ENCODE measurements at places on chromosomes 16 and 17.
A peak's percentile ranks its signal among the peaks of the same experiment; 100 is the strongest.

GRCh38 chr16:29804455-29805231 lies 1.7 kb upstream of the MAZ start:
- DNase-seq: no peak

DNA sequence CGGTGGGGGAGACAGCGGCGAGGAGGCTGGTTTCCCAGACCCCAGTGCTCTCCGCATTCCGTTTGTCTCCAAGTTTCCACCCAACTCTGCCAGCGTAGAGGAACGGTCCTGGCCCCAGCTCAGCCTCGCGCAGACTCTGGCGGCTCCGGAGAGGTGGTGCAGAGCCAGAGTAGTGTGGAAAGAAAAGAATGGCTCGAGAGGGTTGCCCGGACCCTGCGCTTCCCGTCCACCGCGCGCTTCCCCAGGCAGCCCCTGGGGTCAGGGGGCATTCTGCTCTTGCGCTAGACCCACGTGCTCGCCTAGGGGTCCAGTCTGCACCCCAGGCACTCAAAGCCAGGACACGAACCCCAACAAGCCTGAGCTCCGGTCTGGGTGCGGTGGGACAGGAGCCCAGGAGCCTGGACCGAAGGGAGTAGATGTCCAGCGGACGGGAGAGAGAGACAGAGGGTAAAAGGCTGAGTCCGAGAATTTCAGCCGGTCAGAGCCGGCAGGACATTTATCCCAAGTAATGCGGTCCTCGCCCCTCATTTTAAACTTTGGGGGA lies 3.8 kb downstream of the PMP22 start:
- peak; percentile 85 for DNase-seq

- no peak for DNase-seq
Measured at GRCh38 chr16:77739559-77739892, 17.2 kb downstream of the NUDT7 start.

DNA sequence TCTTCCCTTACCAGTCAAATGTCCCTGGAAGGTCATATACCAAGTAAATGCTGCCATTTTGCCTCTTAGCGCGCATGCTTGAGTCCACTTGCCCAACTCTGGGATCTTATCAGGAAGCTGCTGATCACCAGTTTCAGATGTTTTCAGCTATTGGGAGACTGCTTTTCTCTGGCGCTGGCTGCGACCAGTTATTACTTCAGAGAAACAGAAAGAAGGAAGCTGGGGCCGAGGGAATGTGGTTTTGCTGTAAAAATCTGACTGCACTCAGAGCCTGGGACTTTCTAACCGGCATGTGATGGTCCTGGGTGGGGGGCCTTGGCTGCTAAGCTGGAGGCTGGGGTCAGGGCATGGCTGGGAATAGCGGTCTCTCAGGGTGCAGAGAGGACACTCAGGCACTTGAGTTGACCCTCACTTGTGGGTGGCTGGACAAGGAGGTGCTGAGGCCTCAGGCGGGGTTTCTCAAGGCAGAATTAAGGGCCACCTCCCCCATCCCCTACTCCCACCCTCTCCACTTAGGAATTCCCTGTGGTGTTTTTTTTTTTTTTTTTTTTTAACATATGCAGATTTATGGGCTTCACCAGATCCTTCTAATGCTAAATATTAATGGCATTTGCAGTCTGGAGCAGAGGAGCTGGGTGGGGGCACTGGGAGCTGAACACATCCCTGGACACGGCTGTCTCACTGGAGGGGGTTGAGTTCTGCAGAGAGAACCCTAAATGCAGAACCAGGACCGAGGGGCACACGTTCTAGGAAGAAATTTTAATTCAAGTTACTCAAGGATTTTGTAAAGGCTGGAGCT lies 145.8 kb downstream of the CYLD start:
- DNase-seq: no peak

DNA sequence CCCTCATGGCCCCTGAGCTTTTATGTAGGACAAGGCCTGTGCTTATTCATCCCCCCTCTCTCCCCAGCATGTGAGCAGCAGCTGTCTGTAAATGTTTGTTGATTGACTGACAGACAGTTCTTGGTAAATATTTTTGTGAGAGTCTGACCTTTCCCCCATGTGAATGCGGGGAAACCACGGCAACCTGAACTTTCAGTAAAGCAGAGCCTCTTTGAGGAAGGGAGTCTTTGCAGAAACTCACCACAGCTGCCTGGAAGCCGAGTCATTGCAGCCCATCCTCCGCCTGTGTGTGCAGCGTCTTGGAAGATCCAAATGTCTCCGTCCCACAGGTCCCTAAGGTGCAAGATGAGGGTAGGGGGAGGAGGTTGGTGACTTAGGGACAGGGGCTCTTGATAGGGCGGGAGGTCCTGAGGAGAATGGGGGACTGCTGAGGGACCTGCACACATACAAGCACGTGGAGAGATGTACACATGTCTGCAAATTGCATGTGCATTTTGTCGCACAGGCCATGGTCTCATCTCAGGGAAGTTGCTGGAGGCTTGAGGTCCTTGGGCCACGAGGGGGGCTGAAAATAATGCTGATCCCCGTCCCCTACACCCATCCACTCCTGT lies 23.0 kb upstream of the IL21R start:
- DNase-seq: no peak

DNA sequence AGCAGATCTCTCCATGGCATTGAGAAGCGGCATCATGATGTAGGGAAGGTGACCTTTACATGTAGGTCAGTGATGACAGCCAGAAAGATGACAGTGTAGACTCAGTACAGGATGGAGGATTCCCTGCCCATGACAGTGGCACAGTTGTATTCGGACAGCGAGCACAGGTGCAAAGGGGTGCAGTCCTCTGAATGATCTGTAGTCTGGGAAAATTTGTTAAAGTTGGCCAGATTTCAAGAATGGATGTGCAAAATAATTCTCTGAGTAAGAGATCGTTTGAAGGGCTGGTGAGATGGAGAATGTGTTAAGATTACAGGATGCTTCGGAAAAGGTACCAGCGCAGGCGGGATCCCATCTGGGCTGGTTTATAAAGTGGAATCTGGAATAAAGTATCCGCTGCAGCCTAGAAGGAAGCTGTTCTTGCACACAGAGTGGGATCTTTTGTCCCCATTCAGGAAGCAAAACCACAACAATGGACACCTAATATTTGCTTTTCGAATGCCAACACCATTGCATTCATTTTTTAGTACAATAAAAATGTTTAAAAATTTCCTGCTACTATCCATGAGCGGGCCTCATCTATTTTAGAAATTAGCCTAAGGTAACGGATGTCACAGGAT lies 101.2 kb downstream of the RPTOR start:
- DNase-seq: no peak

All from femur (tissue), 1 donor.